Stimulated activated naive B cell treated with anti-CD40 and anti-IgM and Interleukin-4, amounts not matched to agents 10 μg/mL and 1 μg/mL and 100 μg/mL, for 72 hours (primary cell): ENCODE measurements at places on chromosomes 11 and 22.
A peak's percentile ranks its signal among the peaks of the same experiment; 100 is the strongest.

DNA sequence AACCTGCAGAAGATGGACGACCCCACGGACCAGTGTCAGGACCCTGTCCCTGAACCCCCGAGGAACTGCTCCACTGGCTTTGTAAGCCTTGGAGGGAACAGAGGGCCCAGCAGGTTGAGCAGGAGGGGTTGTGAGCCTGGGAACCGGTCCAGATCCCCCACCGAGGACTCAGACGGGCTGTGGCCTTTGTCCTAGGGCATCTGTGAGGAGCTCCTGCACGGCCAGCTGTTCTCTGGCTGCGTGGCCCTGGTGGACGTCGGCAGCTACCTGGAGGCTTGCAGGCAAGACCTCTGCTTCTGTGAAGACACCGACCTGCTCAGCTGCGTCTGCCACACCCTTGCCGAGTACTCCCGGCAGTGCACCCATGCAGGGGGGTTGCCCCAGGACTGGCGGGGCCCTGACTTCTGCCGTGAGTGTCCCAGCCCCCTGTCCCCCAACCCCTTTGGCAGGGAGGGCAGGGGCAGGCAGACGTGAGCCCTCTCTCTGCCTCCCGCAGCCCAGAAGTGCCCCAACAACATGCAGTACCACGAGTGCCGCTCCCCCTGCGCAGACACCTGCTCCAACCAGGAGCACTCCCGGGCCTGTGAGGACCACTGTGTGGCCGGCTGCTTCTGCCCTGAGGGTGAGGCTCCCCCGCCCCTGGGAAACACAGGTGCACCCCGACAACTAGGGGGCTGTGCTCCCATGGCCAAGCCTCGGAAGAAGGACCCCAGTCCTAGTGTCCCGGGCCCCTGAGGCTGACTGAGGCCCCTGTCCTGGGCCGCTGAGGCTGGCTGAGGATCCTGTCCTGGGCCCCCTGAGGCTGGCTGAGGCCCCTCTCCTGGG is 6.4 kb downstream of the MUC5AC start:
- H3K4me3 ChIP-seq = no peak overlapping the region
- no peak for DNase-seq
- H3K36me3 ChIP-seq = no peaks in the 10 kb centered on the region
- H3K27me3 ChIP-seq = no peaks in the 10 kb centered on the region
- no peaks in the 10 kb centered on the region for H3K4me1 ChIP-seq
- H3K27ac ChIP-seq = no peak overlapping the region

- DNase-seq = no peak
- H3K4me3 ChIP-seq = no peak overlapping the region
- no peak overlapping the region for H3K27ac ChIP-seq
- peaks cover 28% of the 10 kb centered on the region for H3K27me3 ChIP-seq
- H3K4me1 ChIP-seq = no peaks in the 10 kb centered on the region
- H3K36me3 ChIP-seq = no peaks in the 10 kb centered on the region
These were observed 200.9 kb downstream of the MYO18B start for GRCh38 chr22:25942856-25943411.

- no peak overlapping the region for H3K4me3 ChIP-seq
- H3K27ac ChIP-seq = no peak overlapping the region
- no peak for DNase-seq
- H3K4me1 ChIP-seq = peaks cover 26% of the 10 kb centered on the region
- H3K27me3 ChIP-seq = peaks cover 13% of the 10 kb centered on the region
These were observed 7.6 kb upstream of the MS4A10 start for GRCh38 chr11:60777572-60777971.

DNA sequence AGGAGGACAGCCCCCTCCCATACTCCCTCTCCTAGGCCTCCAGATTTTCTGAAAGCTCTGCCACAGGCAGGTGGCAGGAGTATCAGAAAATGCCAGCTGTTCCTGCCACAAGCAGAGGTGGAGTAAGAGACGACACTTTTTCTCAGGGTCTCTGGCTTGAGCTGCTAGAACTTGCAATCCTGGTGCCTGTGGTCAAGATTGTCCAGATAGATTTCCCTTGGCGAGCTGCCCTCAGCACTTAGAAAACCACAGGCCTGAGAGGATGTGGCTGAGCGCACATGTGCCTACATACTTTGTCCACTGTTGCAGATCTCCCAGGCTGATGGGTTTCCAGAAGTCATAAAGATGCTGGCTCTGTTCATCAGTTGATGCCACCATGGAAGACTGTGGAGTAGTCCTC is 65.7 kb upstream of the NAV2 start:
- H3K36me3 ChIP-seq = no peaks in the 10 kb centered on the region
- no peaks in the 10 kb centered on the region for H3K4me1 ChIP-seq
- DNase-seq = no peak
- no peak overlapping the region for H3K4me3 ChIP-seq

GRCh38 chr11:64538501-64538951 is 52.5 kb upstream of the SLC22A12 start:
- H3K36me3 ChIP-seq = peaks cover 4% of the 10 kb centered on the region
- H3K4me1 ChIP-seq = peaks cover 6% of the 10 kb centered on the region
- peaks cover 40% of the 10 kb centered on the region for H3K27me3 ChIP-seq
- no peak overlapping the region for H3K4me3 ChIP-seq
- DNase-seq = no peak
- H3K27ac ChIP-seq = no peak overlapping the region

- peaks cover 28% of the 10 kb centered on the region for H3K36me3 ChIP-seq
- H3K27me3 ChIP-seq = no peaks in the 10 kb centered on the region
- H3K4me1 ChIP-seq = peaks cover 39% of the 10 kb centered on the region
- peak overlapping the region; percentile 54 for H3K4me3 ChIP-seq
- H3K27ac ChIP-seq = peak overlapping the region; percentile 38
These were observed 36.5 kb downstream of the OR2AG2 start for GRCh38 chr11:6735306-6735705.

DNA sequence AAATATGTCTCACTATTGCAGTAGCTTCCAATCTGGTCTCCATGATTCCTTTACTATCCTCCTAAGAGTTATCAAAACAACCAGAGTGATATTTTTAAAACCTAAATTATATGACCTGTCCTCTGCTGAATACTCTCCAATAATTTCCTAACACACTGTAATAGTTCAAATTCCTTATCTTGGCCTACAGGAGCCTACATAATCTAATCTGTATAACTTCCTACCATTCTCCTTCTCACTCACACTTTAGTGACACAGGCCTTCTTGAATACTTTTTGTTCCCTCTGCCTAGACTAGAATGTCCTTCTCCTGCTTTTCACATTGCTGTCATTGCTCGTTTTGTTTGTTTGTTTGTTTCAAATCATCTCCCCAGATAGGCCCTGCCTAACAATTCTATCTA is 9.4 kb downstream of the FHIP1B start:
- H3K27ac ChIP-seq = no peak overlapping the region
- H3K4me1 ChIP-seq = peaks cover 22% of the 10 kb centered on the region
- peaks cover 44% of the 10 kb centered on the region for H3K36me3 ChIP-seq
- no peak for DNase-seq
- H3K4me3 ChIP-seq = no peak overlapping the region

DNA sequence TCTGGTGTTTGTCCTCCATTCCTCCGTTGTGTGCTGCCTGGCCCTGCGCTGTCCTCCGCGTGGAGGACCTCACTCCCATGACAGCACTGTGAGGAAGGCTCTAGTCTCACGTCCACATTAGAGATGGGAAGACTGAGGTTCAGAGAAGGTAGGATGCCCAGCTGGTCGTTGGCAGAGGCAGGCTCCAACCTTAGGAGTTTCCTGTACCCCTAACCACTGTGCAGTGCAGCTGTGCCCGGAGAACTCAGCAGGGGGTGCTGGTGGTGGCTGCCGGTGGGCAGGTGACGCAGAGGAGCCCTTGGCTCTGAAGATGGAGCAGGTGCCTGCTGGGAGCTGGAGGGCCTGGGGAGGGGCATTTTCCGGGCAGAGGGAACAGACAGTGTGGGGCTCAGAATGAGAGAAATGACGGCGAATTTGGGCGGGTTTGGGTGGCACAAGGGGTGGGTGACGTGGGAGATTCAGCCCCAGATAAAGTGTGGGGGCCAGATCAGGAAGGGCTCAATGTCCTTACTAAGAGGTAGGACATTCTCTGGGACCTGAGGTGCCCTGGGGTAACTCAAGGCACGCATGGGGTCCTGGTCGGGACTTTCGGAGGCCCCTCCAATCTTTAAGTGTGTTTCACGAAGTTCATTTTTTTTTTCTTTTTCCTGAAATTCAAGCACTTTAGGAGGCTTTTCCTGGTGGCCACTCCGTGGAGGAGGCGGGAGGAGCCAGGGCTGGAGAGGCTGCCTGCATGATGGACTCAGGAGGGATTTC is 535.0 kb downstream of the TBC1D22A start:
- H3K4me3 ChIP-seq = no peak overlapping the region
- no peak for DNase-seq
- H3K27ac ChIP-seq = no peak overlapping the region
- peaks cover 23% of the 10 kb centered on the region for H3K27me3 ChIP-seq

DNA sequence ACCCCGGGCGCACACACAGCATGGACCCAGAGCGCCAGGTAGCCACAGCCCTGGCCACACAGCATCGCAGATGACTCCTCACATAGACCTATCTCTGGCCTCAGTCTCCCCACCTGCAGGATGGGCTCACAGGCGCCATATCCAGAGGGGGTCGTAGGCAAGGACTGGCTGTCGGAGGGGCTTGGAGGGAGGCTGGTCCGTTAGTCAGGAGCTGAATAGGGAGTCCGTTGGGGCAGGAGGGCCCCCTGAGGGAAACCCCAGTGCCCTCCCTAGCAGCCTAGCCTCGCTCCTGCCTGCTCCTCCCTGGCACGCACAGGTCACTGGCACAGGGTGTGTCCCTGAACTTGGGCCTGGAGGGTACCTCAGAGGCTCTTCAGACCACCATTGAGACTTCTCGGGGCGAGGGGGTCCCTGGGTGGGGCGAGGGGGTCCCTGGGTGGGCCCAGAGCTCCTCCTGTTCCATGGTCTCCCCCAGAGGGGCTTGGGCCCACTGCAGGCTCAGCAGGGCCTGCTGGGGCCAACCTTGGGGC is 2.0 kb downstream of the PLXNB2 start:
- peak overlapping the region; percentile 65 for H3K27ac ChIP-seq
- peaks cover 72% of the 10 kb centered on the region for H3K4me1 ChIP-seq
- peaks cover 40% of the 10 kb centered on the region for H3K27me3 ChIP-seq
- H3K36me3 ChIP-seq = no peaks in the 10 kb centered on the region

DNA sequence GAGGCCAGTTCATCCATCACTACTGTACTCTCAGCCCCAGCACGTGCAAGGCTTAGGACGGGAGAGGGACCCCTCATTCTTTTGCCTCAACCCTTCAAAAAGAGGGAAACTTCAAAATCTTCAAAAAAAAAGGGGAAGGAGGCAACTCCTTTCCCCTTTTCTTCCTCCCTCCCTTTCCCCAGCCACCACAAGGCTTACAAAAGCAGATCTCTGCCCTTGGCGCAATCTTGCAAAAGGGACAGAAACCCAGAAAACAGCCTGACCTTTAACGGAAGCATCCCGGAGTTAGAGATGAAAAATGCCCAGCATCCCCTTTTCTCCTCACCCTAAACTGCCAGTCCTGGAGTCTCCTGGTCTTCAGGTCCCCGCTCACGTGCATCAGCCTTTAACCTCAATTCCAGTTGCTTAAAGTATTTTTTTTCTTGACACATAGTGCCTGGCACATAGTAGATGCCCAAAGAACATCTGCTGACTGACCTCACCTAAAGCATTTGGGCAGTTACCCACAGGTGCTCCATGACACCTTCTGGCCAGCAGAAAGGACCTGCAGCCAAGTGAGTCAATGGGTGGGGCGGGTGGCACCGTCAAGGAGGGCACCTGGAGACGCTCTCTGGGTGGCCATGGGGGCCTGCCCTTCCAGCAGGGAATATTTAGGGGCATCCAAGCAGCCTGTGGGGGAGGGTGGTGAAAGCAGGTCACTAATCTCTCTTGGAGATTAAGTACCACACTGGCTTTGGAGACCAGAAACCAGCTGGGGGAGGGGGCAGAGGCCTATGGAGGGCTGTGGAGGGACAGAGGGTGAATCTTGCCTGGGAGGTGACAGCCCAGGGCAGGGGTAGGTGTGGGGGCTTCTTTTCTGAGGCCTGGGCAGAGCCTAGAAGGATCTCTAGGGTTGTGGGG is 16.3 kb downstream of the NECTIN1 start:
- no peaks in the 10 kb centered on the region for H3K36me3 ChIP-seq
- peaks cover 5% of the 10 kb centered on the region for H3K4me1 ChIP-seq
- no peak for DNase-seq

- H3K27ac ChIP-seq = no peak overlapping the region
- DNase-seq = no peak
These were observed 42.1 kb upstream of the APLNR start for GRCh38 chr11:57279116-57279515.

DNA sequence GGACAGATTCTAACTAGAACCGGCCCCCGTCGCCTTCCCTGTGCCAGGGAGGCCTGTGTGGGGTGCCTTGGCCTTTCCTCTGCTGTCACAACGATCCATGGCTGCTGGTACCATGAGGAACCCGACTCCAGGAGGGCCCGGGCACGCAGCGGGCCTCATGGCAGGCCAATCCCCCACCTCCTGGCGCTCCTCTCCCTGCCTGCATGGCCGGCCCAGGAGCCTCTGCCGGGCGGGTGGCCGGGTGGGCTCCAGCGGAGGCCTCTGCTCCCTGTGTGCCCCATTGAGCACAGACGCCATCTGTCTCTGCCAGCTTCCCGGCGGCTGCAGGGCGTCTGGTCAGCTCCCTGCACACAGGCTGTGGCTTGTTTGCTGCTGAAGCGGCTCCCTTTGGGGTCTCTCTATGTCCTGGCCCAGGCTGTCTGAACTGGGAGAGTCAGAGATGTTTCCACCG is 86.5 kb downstream of the MYEOV start:
- no peaks in the 10 kb centered on the region for H3K27me3 ChIP-seq
- H3K36me3 ChIP-seq = no peaks in the 10 kb centered on the region
- no peak overlapping the region for H3K27ac ChIP-seq
- DNase-seq = no peak

GRCh38 chr11:6027501-6027900 is 3.1 kb downstream of the OR56A1 start:
- H3K27ac ChIP-seq = no peak overlapping the region
- peaks cover 16% of the 10 kb centered on the region for H3K27me3 ChIP-seq
- H3K4me3 ChIP-seq = no peak overlapping the region

DNA sequence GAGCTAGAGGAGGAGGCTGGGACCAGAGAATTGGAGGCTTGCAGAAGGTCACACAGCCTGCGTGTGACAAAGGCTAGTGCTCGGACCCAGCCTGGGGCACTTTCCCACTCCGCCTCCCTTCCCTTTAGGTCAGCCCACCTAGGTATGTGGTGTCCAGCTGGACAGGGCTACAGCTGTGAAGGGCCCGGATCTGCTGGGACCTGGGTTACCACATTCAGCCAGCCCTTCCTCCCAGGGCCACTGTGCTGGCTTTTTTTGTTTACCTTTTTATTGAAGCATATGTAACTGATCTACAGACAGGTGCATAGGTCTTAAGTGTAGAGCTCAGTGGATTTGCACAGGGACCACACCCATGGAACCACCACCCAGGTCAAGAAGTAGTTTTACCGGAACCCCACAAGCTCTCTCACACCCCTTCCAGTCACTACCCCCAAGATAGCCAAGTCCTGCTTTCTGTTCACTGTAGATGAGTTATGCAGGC is 8.7 kb downstream of the CAPN5 start:
- H3K4me3 ChIP-seq = no peak overlapping the region
- no peak overlapping the region for H3K27ac ChIP-seq

- no peaks in the 10 kb centered on the region for H3K27me3 ChIP-seq
- H3K4me3 ChIP-seq = peak overlapping the region; percentile 96
- no peak for DNase-seq
- peaks cover 17% of the 10 kb centered on the region for H3K4me1 ChIP-seq
- H3K36me3 ChIP-seq = peaks cover 12% of the 10 kb centered on the region
- peak overlapping the region; percentile 99 for H3K27ac ChIP-seq
These were observed 832 bp upstream of the NAP1L4 start for GRCh38 chr11:2992997-2993325.

GRCh38 chr11:114782650-114783310 is 104.5 kb downstream of the NXPE2 start:
- H3K27me3 ChIP-seq = peaks cover 6% of the 10 kb centered on the region
- no peaks in the 10 kb centered on the region for H3K4me1 ChIP-seq
- H3K27ac ChIP-seq = no peak overlapping the region
- no peak overlapping the region for H3K4me3 ChIP-seq

- peak overlapping the region; percentile 58 for H3K4me3 ChIP-seq
- peaks cover 12% of the 10 kb centered on the region for H3K4me1 ChIP-seq
- H3K27me3 ChIP-seq = peaks cover 89% of the 10 kb centered on the region
- no peak overlapping the region for H3K27ac ChIP-seq
These were observed 794 bp upstream of the FXYD6 start for GRCh38 chr11:117877120-117877784.
